Endothelial cell of umbilical vein (primary cell): ENCODE measurements at places on chromosomes 2 and 18. TPM values are rescaled to one million over a fixed set of nuclear protein-coding genes. Genes with fewer than 3 reads are reported as not detected.

- DNase-seq, result no peak
Measured at GRCh38 chr2:160918258-160918657, 242.0 kb upstream of the TANK start.

GRHL1 gene
- 0.85 and 1.1 TPM in 2 replicates for total RNA-seq

DNA sequence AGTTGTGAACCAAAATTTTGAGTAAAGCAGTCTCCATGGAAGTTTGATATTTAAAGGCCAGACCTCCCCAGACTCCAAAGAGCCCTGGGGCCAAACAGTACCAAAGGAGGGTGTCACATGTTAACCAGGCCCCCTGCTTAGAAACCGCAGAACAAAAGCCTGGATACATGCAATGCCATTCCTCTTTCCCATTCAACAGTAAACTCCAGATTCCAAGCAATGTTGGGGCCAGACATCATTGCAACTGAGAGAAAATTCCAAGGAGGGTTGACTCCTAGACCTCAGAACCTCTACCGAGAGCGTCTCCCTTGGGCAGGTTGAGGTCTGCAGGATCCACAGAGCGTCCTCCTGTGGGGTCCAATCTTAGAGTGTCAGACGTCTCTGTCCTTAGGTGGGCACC, 404.4 kb upstream of the SYT4 start:
- no peak for DNase-seq

- DNase-seq, result no peak
Measured at GRCh38 chr2:189076572-189076971, 102.4 kb downstream of the COL3A1 start.

DNA sequence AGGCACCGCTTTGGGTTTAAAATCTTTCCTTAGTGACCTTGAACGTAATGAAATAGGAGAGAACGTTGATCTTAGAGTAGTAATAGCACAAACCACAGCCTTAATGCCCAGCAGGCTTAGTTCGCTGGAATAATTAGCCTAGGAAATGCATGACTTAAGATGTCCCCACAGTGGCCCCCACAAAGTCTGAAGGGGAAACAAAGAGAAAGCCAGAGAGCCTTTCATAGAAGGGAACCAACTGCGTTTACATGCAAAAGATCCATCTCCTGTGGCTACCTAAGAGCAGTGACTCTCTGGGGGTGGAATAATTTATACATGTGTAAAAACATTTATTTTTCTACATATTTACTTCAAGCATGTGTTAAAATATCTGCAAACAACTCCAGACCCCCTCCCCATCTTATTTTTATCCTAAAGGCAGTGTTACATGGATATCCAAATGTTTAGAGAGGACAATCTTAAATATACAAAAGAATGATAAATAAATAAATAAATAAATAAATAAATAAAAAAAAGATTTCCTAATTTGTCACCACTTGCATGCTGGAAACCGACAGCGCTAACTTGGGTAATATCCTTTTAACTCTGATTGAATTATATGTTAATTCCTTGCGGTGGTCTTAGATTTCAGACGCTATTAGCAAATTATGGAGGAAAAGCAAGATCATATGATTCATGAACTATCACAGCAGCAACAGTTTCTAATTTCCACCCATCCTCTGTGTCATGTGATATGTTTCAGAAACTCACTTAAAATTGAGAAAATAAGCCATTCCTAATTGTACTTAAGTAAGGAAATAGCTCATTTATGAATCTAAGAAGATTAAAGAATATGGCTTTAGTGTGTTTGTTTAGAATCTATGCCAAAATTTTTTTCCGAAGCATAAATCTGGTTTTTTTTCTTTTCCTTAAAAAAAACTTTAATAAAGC, 23.4 kb upstream of the CYP1B1 start:
- DNase-seq, result no peak

DNA sequence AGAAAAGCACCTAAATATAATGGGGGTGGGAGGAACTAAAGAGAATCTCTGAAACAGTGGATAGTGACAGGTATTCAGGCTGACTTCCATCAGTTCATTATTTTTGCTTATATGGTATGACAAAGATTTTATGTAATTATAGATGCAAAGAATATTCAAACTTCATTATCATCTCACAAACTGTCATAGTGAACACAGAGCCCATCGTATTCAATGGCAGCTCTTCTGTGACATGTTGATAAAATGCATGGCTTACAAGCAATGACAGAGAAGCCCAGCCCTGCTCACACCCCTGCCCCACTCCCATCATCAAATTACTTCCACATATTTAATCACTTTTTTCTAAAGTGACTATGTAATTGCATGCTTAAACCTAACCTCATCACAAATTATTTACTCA, 904.3 kb downstream of the LRP1B start:
- DNase-seq, result no peak

- peak; percentile 35 for DNase-seq
Measured at GRCh38 chr2:135030826-135031225, 16.4 kb downstream of the MAP3K19 start.

- DNase-seq, result no peak
Measured at GRCh38 chr2:16325016-16325975, 340.3 kb downstream of the CYRIA start.

- DNase-seq, result no peak
Measured at GRCh38 chr2:223599640-223600380, 2.4 kb downstream of the SCG2 start.

DNA sequence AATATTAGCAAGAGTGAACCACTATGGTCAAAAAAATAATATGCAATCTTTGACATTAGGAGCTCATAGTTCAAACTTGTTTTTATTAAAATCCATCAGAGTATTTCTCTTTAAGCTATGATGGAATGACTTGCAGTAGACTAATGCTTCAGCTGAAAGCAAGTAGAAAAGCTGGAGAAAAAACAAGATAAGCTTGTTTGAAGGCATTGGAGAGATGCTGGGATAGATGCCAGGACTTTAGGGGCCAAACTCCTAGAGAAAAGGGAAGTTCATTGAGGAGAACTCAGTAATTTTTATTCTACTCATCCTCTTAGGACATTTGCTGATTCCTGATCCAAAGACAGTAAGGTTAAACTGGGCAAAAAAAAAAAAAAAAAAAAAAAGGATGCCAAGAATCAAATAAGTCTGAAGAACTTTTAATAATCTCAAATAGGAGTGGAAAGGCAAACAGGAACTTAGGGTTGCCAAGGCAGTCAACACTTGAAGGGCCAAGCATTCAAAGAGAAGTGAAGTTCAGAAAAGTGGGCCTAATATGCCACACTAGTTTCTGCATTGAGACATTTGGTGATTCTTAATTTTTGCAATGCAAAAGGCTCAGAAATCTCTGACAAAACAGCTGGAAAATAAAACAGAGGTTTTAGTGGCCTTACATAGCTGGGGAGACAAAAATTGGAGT, 19.7 kb upstream of the AFF3 start:
- no peak for DNase-seq

- DNase-seq, result no peak
Measured at GRCh38 chr18:23351521-23351920, 101.6 kb upstream of the RIOK3 start.

GRCh38 chr2:39492716-39493115, 55.6 kb upstream of the MAP4K3 start:
- no peak for DNase-seq

- peak; percentile 43 for DNase-seq
Measured at GRCh38 chr18:24176727-24177416, 38.0 kb downstream of the CABYR start.

DNA sequence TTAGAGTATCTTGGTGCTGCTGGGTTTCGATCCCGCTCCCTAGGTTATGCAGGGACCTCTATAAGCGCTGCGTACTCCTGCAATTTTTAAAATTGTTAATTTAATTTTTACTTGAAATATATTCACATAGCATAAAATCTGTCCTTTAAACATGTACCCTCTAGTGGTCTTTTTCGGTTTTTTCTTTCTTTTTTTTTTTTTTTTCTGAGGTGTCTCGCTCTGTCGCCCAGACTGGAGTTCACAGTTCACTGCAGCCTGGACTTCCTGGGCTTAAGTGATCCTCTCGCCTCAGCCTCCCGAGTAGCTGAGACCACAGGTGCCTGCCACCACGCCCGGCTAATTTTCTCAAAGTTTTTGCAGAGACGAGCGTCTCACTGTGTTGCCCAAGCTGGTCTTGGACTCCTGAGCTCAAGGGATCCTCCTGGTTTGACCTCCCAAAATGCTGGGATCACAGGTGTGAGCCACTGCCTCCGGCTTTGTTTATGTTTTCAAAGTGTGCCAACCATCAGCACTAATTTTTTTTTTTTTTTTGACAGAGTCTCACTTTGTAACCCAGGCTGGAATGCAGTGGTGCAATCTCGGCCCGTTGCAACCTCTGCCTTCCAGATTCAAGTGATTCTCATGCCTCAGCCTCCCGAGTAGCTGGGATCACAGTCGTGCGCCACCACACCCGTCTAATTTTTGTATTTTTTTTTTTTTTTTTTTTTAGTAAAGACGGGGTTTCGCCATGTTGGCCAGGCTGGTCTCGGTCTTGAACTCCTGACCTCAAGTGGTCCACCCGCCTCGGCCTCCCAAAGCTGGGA, 585 bp upstream of the MOB1A start:
- DNase-seq, result no peak

ANKRD30B gene
- not detected in 2 replicates for total RNA-seq

C2orf66 gene
- total RNA-seq, result 0.27 and 0.39 TPM in 2 replicates

GRCh38 chr2:106536490-106536889, 49.3 kb downstream of the CD8B2 start:
- DNase-seq, result no peak

DNA sequence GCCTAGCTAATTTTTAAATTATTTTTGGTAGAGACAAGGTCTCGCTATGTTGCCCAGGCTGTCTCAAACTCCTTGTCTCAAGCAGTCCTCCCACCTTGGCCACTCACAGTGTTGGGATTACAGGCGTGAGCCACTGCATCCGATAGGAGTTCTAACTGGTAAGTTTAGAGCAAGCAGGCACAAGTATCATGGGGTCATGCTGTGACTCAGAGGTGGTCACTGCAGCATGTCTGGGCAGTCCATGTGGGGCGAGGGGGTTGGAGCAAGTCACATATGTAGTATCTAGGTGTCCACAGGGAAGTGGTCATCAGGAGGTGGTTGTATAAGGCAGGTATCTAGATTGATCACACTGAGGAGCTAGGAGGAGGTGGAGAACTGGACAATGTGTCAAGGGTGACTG, 22.7 kb upstream of the STARD7 start:
- DNase-seq, result no peak

TUBA3E gene
- not detected in 2 replicates for total RNA-seq

LCT gene
- 0.07 TPM in 1 of 2 replicates, not detected in the other for total RNA-seq

TTLL4 gene
- 41.0 and 45.0 TPM in 2 replicates for total RNA-seq

DNA sequence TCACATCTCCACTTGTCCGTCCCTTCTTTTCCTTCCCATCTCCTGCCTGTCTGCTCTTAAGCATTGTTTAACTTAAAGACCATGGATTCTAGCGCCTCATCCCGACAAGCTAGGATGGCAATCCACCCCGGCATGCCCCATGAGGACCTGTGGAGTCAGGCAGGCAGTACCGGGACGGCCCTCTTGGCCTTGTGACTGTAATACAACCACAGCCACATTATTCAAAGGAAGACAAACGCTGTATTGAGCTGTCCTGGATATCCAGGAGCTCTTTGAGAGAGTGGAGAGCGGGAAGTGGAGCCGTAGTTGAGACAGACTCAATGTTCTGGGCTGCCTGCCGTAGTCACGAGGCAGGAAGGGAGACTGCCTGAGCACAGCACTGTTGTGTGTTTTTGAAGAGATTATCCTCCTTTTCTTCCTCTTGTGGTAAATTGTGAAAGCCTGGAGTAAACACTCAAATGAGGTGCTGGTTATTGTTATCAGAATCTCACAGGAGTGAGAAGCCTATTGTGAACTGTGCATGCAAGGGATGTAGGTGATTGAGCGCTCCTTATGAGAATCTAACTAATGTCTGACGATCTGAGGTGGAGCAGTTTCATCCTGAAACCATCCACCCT, 929.8 kb upstream of the CNTNAP5 start:
- no peak for DNase-seq

GRCh38 chr2:217357886-217358620, 498.2 kb upstream of the TNP1 start:
- DNase-seq, result no peak

DNA sequence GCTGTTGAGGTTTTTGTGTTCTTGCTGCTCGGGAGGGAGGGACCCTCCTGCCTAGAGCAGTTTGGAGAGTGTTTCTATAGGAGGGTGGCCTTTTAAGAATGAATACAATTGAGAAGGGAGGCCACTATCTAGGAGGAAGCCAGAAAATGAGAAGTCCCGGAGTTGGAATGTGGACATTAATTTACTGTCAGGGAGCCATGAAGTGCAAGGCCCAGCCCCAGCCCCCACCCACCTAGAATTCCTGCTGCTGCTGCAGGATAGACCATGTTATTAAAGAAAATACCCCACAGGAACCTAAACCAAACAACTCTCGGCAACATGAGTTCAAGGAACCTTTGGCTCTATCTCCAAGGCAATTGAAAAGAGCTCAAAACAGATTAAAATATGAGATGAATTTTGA, 46.0 kb downstream of the ZBTB7C start:
- DNase-seq, result no peak

RAB31 gene
- total RNA-seq, result 27.9 and 30.5 TPM in 2 replicates

DNA sequence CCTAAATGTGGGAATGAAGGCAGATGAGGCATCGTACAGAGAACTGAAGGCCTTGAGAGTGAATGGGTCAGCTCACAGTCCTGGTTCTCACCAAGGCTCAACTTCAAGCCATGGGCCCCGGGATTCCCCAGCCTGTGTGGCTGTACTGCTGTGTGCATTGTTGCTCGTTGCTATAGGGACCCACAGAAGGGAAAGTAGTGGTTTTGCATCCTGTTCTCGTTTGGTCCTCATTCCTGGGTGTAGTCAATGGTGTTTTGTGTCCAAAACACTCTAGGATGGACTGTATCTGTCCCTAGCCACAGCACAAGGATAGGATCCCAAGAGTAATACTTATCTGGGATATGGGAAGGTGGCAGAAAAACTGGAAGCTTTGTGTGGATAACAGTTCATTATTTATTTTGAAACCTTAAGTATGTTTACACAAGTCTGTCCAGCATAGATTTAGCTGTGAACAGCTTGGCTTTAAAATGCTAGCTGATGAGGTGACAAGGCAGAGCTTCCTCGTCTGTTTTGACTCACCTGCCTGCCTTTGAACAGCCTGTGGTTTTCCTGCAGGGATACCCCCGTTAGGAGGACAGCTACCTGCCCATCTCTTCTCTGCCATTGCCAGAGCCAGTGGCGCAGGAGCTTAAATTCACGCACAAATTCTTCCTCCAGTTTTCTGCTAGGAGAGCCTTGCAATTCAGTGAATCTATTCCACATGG, 85.0 kb downstream of the WDSUB1 start:
- no peak for DNase-seq

GRCh38 chr2:165874445-165875039, 79.0 kb downstream of the TTC21B start:
- peak; percentile 65 for DNase-seq

DNA sequence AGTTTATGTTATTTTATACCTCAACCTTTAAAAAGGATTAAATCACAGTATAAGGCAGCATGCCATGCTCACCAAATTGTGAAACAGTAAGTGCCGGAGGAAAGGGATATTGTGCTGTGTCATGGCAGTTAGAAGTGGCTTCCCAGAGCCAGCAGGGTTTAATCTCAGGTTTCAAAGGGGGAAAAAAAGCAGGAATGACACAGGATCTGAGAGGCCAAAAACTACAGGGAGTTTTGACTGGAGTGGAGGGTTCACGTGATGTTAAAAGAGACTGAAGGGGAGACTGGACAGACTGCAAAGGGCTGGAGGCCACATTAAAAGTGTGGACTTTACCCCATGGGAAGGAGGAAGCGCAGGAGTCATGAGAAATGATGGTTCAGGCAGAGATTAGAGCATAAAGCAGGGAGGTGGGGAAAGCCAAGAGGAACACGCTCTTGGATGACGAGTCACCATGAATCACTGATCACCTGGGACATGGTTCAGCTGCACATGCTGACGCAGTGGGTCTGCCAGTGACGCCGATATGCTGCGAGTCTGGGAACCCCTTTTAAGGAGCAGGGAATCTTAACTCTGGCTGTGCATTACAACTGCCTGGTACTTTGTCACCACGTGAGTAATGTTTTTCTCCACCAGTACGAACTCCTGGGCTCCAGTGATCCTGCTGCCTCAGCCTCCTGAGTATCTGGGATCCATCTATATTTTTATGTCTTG, 6.1 kb downstream of the CHMP1B start:
- peak; percentile 71 for DNase-seq
